ENCODE measurements at places on chromosomes 7 and 10.

GRCh38 chr10:132401401-132402118, 4.6 kb downstream of the PWWP2B start:
- DNase-seq = no peak

GRCh38 chr7:55306331-55306730, 58.8 kb upstream of the LANCL2 start:
- DNase-seq = no peak

GRCh38 chr10:62442006-62442405, 67.8 kb downstream of the ZNF365 start:
- no peak for DNase-seq

GRCh38 chr7:37420946-37421695, 27.5 kb downstream of the ELMO1 start:
- DNase-seq = no peak

DNA sequence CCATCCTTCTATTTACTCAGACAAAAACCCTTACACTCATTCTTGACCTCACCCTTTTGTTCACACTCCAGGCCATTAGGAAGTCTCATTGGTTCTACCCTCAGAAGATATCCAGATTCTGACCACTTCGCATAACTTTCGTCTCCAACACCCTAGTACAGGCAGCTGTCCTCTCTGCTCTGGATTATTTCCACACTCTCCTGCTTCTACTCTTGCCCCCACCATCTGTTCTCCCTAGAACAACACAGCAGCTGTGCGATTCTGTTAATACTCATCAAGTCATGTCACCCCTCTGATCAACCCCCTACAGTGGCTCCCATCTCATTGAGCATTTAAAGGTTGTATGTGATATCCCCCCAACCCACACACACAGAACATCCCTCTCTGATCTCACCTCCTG, 15.5 kb upstream of the TRIL start:
- no peak for DNase-seq

DNA sequence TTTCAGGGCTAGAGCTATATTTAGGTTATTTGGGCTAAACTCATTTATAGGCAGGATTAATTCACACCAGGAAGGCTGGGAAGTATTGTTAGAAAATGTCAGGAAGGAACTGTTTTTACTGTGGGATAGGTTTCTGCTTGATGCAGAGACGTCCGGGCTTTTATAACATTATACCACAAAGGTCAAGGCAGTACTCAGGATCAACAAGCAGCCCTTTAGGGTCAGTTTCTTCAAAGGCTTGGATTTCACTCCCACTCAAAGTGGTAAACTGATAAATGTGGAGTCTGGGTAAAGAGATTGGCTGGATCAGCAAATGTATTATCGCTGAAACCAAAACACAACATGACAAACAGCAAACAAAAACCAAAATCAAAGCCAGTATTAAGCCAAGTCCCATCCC, 127.2 kb downstream of the ARL5B start:
- no peak for DNase-seq

DNA sequence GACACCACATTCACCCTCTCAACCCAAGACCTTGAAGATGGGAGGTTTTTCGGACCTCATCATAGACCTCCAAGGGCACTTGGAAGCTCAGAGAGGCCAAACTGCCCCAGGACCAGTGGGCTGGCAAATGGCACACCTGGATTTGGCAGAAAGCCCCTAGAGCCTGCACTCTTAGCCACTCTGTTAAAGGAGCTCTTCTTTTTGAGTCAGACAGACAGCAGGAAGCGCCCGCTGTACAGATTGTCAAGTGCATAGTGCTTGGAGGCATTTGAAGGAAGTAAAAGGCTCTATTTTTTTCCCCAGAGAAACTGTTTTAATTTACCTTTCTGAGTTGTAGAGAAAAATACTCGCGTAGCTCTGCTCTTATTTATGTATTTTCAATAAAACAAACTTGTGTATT, 408.6 kb upstream of the GALNT17 start:
- DNase-seq = no peak

DNA sequence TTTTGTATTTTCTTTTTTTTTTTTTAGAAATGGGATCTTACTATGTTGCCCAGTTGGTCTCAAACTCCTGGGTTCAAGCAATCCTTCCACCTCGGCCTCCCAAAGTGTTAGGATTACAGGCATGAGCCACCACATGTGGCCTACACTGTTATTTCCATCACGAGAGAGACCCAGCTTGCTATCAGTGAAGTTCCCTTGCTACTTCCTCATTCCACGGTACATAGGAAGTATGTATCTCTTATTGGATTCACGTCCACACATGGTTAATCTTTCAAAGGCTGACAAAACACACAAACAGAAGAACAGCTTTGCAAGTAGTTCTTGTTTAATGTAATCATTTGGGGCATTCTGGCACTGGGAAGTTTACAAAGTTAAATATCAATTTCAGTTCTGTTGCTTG, 50.9 kb downstream of the DCLRE1A start:
- no peak for DNase-seq

DNA sequence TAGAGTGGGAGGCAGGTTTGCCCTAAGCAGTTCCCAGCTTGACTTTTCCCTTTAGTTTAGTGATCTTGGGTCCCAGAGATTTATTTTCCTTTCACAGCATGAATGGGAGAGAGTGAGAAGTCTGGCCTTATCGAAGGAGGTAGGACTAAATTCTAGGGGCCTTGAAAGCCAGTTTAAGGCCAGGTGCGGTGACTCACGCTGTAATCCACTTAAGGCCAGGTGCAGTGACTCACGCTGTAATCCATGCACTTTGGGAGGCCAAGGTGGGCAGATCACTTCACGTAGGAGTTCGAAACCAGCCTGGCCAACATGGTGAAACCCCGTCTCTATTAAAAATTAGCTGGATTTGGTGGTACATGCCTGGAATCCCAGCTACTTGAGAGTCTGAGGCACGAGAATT, 392.2 kb downstream of the ACTR3B start:
- no peak for DNase-seq
